NCI-H774 (cell line): ENCODE measurements at places on chromosomes 1 and 21.

- DNase-seq = no peak
These were observed 419.9 kb downstream of the PTPRU start for GRCh38 chr1:29655945-29656850.

DNA sequence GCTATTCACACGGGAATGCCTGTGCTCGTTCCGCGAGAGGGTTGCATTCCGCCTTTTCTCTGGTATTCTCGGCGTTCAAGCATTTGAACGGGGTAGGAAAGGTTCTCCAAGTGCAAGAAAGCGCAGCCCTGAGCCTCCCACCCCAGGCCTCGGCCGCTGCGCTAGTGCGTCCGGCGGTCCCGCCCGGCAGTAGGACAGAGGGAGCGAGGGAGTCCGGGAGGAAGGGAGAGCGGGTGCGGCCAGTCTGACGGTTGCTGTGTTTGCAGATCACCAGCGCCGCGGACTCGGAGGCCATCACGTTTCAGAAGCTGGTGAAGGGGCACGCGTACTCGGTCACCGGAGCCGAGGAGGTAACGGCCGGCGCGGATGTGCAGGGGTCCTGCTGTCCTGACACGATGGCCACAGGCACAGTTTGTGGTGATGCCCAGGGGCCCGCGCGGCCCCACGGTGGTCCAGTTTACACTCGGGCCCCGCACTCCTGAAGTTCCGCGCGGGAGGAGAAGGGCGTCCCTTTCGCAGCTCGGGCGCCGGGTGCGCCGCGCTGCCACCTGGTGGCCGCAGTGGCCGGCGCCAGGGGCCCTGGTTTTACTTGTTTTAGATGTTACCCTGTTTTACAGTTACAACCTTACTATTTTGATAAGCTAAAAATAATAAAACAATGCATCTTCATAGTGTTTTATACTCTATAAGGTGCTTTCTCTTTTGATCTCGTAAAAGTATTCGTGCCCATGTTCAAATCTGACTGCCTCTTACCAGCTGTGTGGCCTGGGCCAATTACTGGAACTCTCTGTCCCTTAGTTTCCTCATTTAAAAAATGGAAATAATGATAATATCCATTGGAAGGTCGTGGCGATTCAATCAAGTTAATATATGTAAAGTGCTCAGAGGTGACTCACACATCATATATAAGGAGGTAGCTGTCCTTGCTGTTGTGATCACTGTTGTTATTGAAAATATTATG, 36.7 kb downstream of the CAPN2 start:
- no peak for DNase-seq

- no peak for DNase-seq
These were observed 27.1 kb upstream of the RERE start for GRCh38 chr1:8844501-8845006.

GRCh38 chr1:229088711-229089110, 182.2 kb upstream of the RAB4A start:
- DNase-seq = no peak

DNA sequence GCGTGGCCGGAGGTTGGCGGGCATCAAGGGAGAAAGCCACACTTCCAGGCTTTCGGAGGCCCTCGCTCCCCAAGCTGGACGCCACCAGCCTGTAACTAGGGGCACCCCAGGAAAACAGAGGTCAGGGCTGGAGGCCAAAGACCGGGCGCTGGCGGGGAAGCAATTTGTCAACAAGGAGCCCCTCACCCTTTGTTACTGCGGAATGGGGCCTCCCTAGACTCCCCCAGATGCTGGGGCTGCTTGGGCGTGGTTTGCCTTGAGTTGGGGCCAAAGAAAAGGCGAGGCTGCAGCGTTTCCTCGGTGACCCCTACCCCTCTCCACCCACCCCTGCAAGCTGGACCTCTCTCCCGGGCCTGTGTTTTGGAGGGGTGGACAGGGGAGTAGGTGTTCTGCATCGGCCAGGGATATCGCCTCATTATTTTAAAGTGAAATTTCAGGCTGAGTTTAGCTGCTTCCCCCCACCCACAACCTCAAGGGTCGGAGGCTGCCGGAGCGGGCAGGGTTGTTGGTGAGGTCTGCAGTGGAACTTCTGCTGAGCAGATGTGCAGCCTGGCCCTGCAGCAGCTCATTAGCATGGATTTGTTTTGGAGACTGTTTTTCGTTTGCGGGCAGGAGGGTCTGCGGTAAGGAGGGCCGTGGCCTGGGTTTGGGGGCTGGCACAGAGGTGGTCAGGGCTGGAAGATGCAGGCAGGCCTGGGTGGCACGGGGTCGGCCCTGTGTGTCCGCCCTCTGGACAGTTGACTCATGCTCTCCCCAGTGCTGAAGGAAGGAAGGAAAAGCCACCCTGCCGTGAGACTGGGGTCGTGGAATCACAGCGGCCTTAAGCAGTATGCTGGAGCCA, 1.5 kb downstream of the NBL1 start:
- no peak for DNase-seq

DNA sequence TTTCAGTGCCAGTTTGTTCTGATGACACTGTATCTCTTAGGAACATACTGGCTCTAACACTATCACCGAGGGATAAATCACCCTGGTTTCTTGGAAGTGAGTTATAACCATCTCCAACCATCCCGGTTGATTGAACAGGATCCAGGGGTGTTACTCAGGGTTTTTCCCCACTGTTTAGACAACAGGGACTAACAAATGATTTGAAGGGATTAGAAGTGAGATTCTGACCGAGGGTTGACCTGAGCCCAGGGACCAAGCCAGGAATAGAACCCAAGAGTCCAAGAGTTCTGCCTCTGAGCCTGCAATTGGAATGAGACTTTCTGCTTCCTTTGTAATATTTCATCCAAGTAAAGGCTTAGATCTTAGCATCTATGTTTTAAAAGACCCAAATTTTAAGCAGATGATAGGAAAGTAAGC, 154.0 kb downstream of the DHRS3 start:
- no peak for DNase-seq

DNA sequence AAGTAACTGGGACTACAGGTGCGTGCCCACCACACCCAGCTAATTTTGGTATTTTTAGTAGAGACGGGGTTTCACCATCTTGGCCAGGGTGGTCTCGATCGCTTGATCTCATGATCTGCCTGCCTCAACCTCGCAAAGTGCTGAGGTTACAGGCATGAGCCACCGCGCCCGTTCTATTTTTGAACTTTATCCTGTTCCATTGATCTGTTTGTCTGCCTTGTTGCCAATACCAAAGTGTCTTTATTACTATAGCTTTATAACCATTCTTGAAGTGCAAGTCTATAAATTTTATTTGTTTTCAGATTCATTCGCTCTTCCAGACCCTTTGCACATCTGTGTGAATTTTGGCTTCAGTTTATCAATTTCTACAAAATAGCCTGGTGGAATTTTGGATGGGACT, 28.0 kb downstream of the SYT14 start:
- no peak for DNase-seq

DNA sequence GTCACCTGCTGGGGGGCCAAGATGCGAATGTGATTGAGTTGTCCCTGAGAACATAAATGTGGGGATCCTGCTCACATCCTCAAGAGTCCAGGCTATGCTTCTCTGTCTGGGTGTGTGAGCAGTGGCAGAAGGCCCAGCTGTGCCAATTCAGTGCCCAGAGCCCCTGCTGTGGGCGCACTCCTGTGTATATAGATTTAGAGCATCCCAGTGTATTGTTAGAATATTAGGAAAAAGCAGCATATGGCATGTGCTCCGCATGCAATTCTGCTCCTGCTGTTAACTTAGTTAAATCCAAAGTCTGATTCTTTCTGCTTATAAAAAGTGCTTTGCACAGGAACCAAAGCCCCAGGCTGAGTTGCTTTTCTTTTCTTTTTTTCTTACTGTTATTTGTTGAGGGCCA, 37.8 kb downstream of the FAM78B start:
- no peak for DNase-seq
